Esophagus mucosa (tissue), 1 donor: ENCODE measurements at places on chromosomes 3 and 15. TPM values are rescaled to one million over a fixed set of nuclear protein-coding genes. Genes with fewer than 3 reads are reported as not detected.
A peak's percentile ranks its signal among the peaks of the same experiment; 100 is the strongest.

PCYT1A gene
- total RNA-seq, result 49.2 TPM

KNG1 gene
- not detected for total RNA-seq

- no peak for ATAC-seq
These were observed 91.0 kb downstream of the IGSF11 start for GRCh38 chr3:118943597-118943996.

PATL2 gene
- 1.2 TPM for total RNA-seq

DISP2 gene
- 0.28 TPM for total RNA-seq

DNA sequence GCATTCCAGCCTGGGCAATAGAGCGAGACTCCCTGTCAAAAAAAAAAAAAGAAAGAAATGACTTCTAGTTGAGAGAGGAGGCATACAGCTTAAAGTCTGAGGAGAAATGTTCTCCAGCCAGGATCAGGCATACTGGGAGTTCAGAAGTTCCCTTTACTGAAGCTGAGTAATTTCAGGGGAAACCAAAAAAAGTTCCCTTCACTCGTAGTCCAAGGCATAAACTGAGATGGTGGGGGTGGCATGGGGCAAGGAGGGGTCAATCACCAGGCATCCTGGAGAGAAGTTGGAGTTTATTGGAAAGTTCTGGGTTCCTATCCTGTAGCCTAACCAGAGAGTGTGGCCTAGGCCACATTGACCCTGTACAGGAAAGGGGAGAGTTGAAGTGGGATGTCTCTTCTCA, 5.9 kb downstream of the GPX1 start:
- ATAC-seq, result no peak

EHHADH gene
- total RNA-seq, result 10.6 TPM

RARB gene
- total RNA-seq, result 2.5 TPM

CNTN6 gene
- not detected for total RNA-seq

IL17RD gene
- total RNA-seq, result 2.4 TPM

BFSP2 gene
- total RNA-seq, result not detected

GRCh38 chr3:78809966-78810365, 957.8 kb downstream of the ROBO1 start:
- ATAC-seq, result no peak

DNA sequence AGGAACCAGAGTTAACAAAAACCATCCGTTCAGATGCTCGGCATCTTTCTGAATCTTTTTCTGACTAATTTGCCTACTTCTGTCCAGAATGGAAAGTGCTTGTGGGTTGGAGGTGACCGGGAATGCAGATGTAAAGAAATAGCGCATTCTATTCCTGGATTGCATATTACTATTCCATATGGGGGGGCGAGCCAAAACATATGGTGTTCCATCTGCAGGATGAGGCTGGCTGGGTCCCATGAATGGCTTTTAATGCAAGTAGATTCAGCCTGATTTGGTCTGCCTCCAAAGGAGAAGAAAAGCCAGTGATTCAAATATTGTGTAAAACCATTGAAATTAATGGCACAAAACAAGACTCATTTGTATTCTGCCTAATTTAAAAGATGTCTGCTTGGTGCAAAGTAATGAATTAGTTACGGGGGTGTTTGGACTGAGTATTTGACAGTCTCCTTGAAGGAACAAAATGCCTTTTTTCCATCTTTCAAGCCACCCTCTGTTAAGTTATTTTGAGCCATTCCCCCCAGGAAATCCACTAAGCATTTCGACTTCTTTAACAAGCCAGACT, 99.0 kb downstream of the ST8SIA2 start:
- no peak for ATAC-seq

- peak; percentile 67 for ATAC-seq
These were observed 18.3 kb upstream of the RFX7 start for GRCh38 chr15:56261854-56262509.

CYP19A1 gene
- total RNA-seq, result not detected

CD86 gene
- total RNA-seq, result 1.2 TPM

DNA sequence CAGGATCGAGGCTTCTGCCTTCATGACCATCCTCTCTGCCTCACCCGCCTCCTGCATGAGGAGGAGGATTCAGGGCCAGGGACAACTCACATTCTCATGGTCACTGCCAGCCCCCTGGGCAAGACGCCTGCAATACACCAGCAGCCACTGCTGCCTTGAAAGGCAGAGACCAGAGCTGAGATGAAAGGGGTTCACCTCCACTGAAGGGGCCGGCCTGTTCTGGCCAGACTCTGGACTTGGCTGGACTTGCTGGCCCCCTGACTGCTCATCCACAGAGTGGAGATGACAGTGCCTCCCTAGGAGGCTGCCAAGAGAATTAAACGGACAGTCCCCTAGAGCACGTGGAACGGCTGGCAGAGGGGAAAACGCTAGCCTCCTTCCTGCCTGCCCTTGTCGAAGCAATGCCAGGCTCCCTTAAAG, 35.2 kb downstream of the MGLL start:
- no peak for ATAC-seq

ULK4 gene
- 6.0 TPM for total RNA-seq

UROC1 gene
- total RNA-seq, result not detected

GRCh38 chr3:174532216-174532615, 326.9 kb upstream of the NAALADL2 start:
- no peak for ATAC-seq

LINGO1 gene
- total RNA-seq, result 0.32 TPM

SOX14 gene
- not detected for total RNA-seq

DNA sequence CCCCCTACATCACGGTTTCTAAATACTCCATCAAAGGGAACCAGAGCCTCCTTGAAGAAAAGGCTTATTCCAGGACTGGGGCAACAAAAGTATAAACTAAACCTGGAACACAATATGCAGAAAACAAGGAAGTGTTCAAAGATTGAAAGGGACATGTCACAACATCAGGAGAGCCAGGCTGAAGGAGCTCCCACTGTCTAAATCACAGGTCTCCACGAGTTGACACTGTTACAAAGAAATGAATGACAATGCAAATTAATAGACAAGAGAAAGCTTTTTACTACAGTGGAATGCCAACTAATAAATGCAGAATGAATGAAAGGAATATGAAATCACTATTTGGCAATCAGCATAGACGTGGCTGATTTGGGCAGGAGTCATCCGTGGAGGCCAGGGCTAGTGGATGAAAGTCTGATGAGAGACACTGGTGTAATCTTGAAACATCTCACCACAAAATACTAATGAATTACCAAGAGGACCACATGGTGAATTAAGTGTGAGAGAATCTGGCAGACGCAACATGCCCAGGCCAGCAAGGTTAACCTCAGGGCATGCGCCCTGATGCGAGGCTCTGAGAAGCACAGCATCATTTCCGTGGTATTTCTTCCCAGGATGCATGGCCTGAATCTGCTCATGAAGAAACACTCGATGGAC, 123.8 kb upstream of the TJP1 start:
- peak; percentile 39 for ATAC-seq
